ENCODE measurements at places on chromosomes 4 and X.

GRCh38 chr4:187063251-187063650 lies 339.6 kb upstream of the FAT1 start:
- DNase-seq, result no peak

DNA sequence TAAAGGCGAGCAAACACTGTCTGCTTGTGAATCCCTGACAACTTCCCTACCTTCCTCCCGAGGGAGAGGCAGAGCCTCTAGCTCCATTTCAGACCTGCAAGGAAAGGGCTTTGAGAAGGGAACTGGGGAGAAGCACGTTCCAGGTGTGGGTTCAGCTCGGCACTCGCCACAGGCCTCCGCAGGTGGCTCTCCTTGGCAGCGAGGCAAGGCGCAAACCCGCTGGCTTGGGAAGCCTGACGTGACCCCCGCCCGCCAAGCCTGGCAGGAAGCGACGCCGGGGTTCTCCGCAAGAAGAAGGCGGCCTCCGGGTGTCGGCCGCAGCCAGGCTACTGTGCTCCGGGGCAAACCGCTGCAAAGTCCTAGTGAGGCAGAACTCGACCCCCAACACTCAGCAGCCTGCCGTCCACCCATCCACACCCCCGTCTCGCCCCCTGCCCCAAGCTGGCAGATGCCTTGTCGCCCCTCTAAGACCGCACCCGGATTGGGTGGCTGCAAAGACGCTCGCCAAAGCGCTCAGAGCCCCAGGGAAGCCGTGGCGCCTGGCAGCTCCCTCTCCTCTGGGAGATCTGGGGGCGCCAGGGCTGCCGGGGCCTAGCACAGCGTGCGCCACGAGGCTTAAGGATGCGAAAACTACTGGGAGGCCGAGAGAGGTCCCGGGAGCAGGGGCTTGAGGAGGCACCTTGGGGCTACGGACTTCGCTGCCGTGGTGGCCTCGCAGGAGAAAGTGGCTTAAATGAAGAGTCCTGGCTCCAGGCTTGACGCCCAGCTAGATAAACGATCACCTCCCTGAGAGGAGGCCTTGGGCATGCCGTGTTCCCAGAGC lies 21.8 kb downstream of the NKX3-2 start:
- no peak for DNase-seq

GRCh38 chr4:96305030-96305429 lies 465.1 kb downstream of the PDHA2 start:
- DNase-seq, result no peak

DNA sequence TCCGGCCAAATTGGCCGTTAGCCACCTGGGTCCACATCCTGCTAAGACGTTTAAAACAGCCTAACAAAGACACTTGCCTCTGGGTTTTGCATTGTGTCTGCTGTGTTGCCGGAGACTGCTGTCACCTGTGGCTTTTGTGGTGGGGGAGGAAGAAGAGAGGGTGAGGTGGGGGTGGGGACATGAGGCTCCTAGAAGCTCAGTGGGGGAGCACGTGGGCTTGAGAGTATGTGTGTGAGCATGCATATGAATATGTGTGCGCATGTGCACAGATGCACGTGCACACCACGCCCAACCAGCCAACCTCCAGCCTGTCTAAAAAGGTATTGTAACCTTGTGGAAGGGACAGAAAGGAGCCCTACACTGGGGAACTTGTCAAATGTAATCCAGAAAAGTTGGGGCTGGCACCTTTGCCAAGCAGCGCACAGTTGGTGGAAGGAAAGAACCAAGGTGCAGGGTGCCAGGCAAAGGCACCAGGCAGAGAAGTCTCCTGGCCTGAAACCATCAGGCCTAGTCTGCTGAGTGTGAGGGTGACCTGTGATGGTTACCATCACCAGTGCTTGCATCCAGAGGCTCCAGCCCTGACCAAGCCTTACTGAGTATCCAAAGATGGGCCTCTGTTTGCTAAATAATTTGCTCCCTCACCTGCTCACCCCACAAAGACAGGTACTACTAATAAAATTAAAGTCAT lies 10.1 kb upstream of the SASH3 start:
- no peak for DNase-seq

DNA sequence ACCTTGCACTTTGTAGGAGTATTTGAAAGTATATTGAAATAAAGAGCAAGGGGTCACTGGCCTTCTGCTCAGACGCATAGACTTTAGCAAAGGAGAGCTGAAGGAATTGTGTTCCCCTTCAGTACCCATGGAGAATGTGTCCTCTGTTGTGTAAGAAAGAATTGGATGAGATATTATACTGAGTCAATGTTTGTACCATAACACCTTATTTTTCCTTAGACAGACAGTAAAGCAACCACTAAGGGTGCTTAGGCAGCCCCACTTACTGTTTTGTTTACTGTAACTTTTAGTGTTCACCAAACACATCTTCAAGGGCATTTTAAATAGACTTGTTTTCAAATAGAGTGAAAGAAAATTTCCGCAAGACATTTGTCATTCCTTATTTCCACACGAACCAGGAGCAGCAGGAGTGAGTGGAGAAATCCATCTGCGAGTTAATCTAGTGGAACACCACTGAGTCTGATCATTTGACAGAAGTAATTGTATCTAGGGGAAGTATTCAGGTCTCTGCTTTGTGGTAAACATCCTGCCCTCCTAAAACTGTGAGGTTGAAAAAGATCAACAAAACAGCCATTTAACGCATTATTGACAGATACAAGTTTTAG lies 89.5 kb downstream of the SLIT2 start:
- DNase-seq, result no peak

DNA sequence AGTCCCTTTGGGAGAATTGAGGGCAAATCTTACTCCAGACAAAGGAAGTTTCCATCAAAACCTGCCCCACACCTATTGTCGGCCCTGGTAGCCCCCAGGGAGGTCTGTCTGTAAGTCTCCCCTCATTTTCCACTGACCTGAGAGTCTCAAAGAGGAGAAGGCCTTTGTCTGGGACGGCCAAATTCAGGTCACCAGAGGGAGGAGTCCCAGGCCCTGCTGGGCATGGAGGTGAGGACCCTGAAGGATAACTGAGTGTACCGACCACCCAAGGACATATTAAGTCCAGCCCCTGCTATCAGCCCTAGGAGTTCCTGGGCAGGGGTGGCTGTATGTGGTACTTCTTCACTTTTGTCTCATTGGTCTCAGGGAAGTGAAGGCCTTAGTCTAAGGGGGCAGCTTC lies 229.9 kb downstream of the FGF13 start:
- no peak for DNase-seq

DNA sequence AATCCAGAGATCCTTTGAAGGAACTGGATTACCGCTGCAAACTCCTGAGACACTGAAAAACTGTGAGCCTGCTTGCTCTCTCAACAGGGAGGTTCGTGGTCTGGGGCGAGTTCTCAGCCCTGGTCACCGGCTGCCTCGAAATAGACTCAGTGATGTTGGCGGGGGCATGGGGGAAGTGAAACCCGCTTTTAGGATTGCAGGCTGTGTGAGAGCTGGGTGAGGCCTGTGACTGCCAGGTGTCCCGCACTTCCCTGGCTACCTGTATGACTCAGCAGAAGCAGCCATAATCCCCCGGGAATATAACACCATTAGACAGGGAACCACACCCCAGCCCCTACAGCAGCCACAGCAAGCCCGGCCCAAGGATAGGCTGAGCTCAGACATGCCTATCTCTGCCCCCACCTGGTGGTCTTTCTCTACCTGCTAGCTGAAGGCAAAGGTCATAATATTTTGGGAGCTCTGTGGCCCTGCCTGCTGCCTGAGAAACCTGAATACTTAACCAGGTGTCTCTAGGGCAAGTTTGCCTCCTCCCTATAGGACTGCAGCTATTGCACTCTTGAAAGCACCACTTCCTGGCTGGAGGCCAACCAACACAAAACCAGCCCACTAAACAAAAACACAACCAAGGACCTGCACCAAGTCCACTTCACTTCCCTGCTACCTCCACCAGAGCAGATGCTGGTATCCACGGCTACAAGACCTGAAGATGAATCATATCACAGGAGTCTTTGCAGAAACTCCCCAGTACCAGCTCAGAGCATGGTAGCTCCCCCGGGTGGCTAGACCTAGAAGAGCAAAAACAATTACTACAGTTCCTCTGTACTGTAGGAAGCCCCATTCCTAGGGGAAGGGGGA lies 202.0 kb downstream of the RRAGB start:
- DNase-seq, result no peak

- DNase-seq, result no peak
Measured at GRCh38 chr4:16082426-16083240, 1.2 kb downstream of the PROM1 start.

DNA sequence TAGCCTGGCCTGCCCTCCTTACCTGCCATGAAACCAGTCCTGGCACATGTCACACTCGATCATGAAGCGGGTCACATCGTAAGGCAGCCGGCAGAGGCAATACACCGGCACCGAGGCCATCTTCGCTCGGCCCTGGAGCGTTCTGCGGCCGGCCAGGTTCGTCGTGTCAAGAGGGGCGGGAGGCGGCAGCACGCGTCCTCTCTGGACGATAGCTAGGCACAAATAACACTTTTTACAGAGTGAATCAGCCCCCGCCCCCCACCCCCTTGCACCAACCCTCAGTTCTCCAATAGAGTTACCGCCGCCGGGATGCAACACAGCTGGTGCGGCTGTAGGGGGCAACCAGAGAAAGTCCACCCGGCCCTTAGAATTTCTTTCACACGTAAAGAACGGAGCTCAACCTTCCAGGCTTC lies 1.7 kb downstream of the PHF8 start:
- DNase-seq, result peak; percentile 64

- no peak for DNase-seq
Measured at GRCh38 chr4:27685091-27685490, 824.5 kb downstream of the STIM2 start.

GRCh38 chr4:7263166-7263565 lies 70.8 kb downstream of the SORCS2 start:
- DNase-seq, result no peak

GRCh38 chrX:20265221-20265725 lies 1.4 kb downstream of the RPS6KA3 start:
- peak; percentile 89 for DNase-seq

GRCh38 chr4:86968547-86968946 lies 33.7 kb downstream of the AFF1 start:
- no peak for DNase-seq

- DNase-seq, result no peak
Measured at GRCh38 chrX:99719140-99719539, 690.9 kb downstream of the PCDH19 start.

DNA sequence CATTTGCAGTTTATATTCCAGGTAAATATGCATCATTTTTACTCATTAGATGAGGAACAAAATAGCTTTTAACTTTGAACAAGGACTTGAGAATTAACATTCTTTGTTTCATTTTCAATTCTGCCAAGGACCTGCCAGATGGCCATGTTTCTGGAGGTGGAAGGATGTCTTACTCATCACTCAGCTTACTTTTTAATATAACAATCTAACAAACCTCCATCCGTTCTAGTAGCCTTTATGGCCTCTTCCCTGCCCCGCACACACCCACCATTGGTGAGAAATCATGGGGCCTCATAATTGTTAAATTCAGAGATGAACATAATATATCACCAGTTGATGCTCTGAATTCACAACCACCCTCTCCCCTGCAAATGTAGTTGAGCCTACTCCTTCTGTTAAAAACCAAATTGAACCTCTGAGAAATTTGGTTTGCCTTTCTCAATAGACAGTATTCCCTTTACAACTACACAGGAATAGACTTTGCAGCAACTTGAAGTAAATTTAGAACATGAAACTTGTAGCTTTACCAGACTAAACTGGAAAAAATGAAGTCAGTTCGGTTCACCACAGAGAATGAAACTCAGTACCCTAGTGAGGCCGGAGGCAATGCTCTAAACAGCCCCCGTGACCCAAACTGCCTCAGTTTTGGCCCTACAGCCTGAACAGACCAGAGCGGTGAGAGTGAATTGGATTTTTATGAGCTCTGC lies 50.1 kb upstream of the ACSL4 start:
- DNase-seq, result peak; percentile 20

DNA sequence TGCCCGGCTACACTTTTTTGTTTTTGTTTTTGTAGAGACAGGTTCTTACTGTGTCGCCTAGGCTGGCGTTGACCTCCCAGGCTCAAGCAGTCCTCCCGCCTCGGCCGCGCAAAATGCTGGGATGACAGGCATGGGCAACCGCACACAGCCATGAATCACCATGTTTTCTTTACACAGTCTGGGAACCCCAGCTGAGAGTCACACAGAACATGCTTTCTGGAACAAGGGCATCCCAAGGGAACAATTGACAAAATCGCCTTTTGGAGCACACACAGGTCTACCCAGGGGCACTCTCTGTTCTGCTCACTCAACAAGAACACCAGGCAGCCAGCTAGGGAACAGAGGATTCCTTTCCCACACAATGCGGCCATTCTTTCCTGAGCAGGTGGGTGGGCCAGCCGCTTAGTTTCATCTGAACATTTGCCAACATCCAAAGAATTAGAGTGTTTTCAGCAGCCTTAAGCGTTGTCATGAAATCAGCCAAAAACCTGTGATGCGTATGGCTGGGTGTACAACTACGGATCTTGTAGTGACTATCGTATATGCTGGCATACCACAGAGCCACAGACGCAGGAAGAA lies 15.7 kb downstream of the PRKX start:
- DNase-seq, result peak; percentile 83

- DNase-seq, result peak; percentile 80
Measured at GRCh38 chr4:154982187-154983047, 201.3 kb downstream of the RBM46 start.

DNA sequence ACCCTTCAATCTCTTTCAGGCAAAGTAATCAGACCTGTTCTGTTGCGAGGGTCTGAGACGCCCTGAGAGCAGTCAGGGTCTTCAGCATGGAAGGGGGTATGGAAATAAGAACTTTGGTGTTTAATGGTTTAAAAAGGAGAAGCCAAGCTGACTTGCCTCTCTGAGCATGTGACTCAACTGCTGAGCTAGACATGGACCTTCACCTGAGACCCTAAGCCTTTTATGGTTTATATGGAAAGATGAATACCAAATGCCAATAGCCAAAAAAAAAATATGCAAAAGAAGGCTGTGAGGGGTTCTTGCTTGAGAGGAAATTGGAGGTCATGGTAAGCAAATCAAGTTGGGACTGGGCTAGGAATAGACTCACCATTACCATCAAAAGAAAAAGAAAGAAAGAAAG lies 30.6 kb downstream of the CHRNA9 start:
- DNase-seq, result no peak

GRCh38 chr4:130922955-130923354 lies 1827.0 kb downstream of the C4orf33 start:
- no peak for DNase-seq

DNA sequence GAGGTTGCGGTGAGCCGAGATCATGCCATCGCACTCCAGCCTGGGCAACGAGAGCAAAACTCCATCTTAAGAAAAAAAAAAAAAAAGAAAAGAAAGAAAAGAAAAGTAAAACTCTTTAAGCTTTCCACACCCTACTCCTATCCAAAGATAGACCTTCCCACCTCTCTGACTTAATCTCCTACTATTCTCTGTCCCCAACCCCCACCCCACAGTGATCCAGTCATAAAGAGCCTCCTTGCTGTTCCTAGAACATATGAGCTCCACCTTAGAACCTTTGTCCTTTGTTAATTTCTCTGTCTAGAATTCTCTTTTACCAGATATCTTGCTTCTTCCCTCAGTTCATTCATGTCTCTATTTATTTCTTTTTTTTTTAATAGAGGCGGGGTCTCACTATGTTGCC lies 30.1 kb upstream of the MSN start:
- DNase-seq, result no peak

GRCh38 chr4:4859325-4859798 lies at the start of gene MSX1:
Gene MSX1, plus strand, starts transcription at chr4:4859665. Its CDS starts 235 bp downstream, at chr4:4859900.
- DNase-seq, result peak; percentile 73

- no peak for DNase-seq
Measured at GRCh38 chr4:81635739-81636138, 164.0 kb upstream of the RASGEF1B start.

- DNase-seq, result peak; percentile 47
Measured at GRCh38 chr4:4867375-4868039, 8.0 kb downstream of the MSX1 start.

- no peak for DNase-seq
Measured at GRCh38 chrX:71111921-71112431, 599 bp upstream of the IL2RG start.

Data from fibroblast of mammary gland (primary cell).